ENCODE measurements at places on chromosomes 13 and 19. TPM values are rescaled to one million over a fixed set of nuclear protein-coding genes. Genes with fewer than 3 reads are reported as not detected.

- H3K4me1 ChIP-seq, result peaks cover 22% of the 10 kb centered on the region
- no peak for DNase-seq
- no peak overlapping the region for H3K27ac ChIP-seq
- no peaks in the 10 kb centered on the region for H3K27me3 ChIP-seq
- H3K36me3 ChIP-seq, result no peaks in the 10 kb centered on the region
Measured at GRCh38 chr13:31964168-31964567, 67.4 kb upstream of the FRY start.

DNA sequence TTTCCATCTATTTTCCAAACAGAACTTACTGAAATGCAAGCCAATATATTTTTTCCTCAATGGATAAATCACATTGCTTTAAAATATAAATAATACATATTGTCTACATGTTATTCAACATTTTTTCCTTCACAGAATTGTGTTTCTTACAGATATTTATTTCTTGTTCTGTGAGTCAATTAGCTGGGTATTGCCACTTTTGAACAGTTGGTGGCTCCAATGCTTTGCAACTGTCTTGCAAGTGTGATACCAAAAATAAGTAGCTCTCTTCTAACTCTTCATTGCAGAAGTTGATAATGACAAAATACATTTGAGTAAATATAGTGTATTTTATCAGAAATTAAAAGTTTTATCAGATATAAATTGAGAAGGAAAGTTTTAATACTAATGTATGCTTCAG is 17.1 kb upstream of the GPC5 start:
- no peaks in the 10 kb centered on the region for H3K36me3 ChIP-seq
- H3K27ac ChIP-seq, result no peak overlapping the region
- DNase-seq, result no peak
- H3K27me3 ChIP-seq, result no peaks in the 10 kb centered on the region

GRCh38 chr13:44058624-44059215 is 179.0 kb downstream of the LACC1 start:
- no peak overlapping the region for H3K4me3 ChIP-seq
- no peaks in the 10 kb centered on the region for H3K27me3 ChIP-seq
- H3K36me3 ChIP-seq, result no peaks in the 10 kb centered on the region

- no peaks in the 10 kb centered on the region for H3K36me3 ChIP-seq
- no peak for DNase-seq
- no peak overlapping the region for H3K4me3 ChIP-seq
Measured at GRCh38 chr13:110042253-110042950, 256.0 kb upstream of the IRS2 start.

DNA sequence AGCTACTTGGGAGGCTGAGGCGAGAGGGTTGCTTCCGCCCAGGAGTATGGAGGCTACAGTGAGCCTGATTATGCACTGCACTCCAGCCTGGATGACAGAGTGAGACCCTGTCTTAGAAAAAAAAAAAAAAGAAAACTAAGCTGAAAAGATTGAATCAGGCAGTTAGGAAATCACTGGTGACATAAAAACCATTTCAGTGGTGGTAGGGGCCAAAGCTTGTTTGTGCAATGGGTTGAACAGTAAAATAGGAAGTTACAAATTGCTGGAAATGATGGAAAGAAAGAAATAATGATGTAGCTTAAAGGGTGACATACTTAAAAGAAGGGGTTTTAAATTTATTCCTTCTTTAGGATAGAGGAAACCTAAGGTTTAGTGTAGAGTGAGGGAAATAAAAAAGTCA is 4.8 kb upstream of the OXGR1 start:
- no peaks in the 10 kb centered on the region for H3K36me3 ChIP-seq
- H3K27ac ChIP-seq, result no peak overlapping the region
- peaks cover 4% of the 10 kb centered on the region for H3K4me1 ChIP-seq
- peaks cover 28% of the 10 kb centered on the region for H3K27me3 ChIP-seq
- H3K4me3 ChIP-seq, result no peak overlapping the region

GRCh38 chr19:44839276-44839675 is 6.8 kb upstream of the NECTIN2 start:
- no peaks in the 10 kb centered on the region for H3K27me3 ChIP-seq
- H3K4me3 ChIP-seq, result no peak overlapping the region
- H3K36me3 ChIP-seq, result no peaks in the 10 kb centered on the region
- peaks cover 1% of the 10 kb centered on the region for H3K4me1 ChIP-seq
- H3K27ac ChIP-seq, result no peak overlapping the region

GRCh38 chr19:1495799-1496713 is 5.1 kb downstream of the REEP6 start:
- H3K4me1 ChIP-seq, result peaks cover 8% of the 10 kb centered on the region
- no peak overlapping the region for H3K4me3 ChIP-seq
- H3K36me3 ChIP-seq, result no peaks in the 10 kb centered on the region
- no peak overlapping the region for H3K27ac ChIP-seq
- H3K27me3 ChIP-seq, result peaks cover 9% of the 10 kb centered on the region

Gene PSG5
- not detected for total RNA-seq

Gene SLC10A2
- total RNA-seq, result not detected
